A549 treated with dexamethasone at 1 μM for 4 hours (cell line): ENCODE measurements at places on chromosomes 5 and 9. TPM values are rescaled to one million over a fixed set of nuclear protein-coding genes. Genes with fewer than 3 reads are reported as not detected.

Gene CTXN3
- not detected in 5 replicates for total RNA-seq

Gene C9orf50
- total RNA-seq = 0.08 to 0.18 TPM in 2 of 5 replicates, not detected in the others

Gene ISL1
- total RNA-seq = 0.05 to 0.06 TPM (median 0.05 TPM) in 4 of 5 replicates, not detected in the other

Gene GLDC
- 12.0 to 14.9 TPM (median 13.9 TPM) in 5 replicates for total RNA-seq

Gene ENHO
- 1.3 to 2.4 TPM (median 1.8 TPM) in 5 replicates for total RNA-seq

Gene COL23A1
- not detected in 5 replicates for total RNA-seq

Gene ADAM19
- total RNA-seq = 9.6 to 13.8 TPM (median 12.4 TPM) in 5 replicates

Gene FCN2
- not detected in 5 replicates for total RNA-seq

Gene LCN1
- total RNA-seq = 0.14 to 0.30 TPM (median 0.21 TPM) in 4 of 5 replicates, not detected in the other

Gene CDH9
- not detected in 5 replicates for total RNA-seq

Gene STC2
- total RNA-seq = 33.1 to 44.7 TPM (median 36.9 TPM) in 5 replicates

Gene ADAMTSL1
- total RNA-seq = 0.05 to 0.16 TPM in 2 of 5 replicates, not detected in the others

Gene SIGMAR1
- total RNA-seq = 158 to 203 TPM (median 197 TPM) in 5 replicates

Gene PLAA
- 31.4 to 38.6 TPM (median 35.7 TPM) in 5 replicates for total RNA-seq

Gene C6
- not detected in 5 replicates for total RNA-seq

Gene OR13F1
- total RNA-seq = not detected in 5 replicates

Gene CCNJL
- total RNA-seq = 9.2 to 14.0 TPM (median 12.1 TPM) in 5 replicates

Gene EGFL7
- total RNA-seq = 35.0 to 54.9 TPM (median 51.5 TPM) in 5 replicates

Gene GFI1B
- 0.05 to 0.17 TPM (median 0.06 TPM) in 5 replicates for total RNA-seq

Gene PCDHB10
- total RNA-seq = 0.06 to 0.08 TPM (median 0.07 TPM) in 3 of 5 replicates, not detected in the others

Gene PCDHGB3
- 0.09 to 0.43 TPM (median 0.21 TPM) in 5 replicates for total RNA-seq

Gene SLC25A48
- 0.16 to 0.41 TPM (median 0.29 TPM) in 5 replicates for total RNA-seq

Gene CYFIP2
- 16.7 to 24.5 TPM (median 23.4 TPM) in 5 replicates for total RNA-seq

Gene SLIT3
- total RNA-seq = 12.9 to 21.8 TPM (median 18.6 TPM) in 5 replicates

Gene GRIA1
- total RNA-seq = 0.01 TPM in 1 of 5 replicates, not detected in the others

Gene NTRK2
- 0.01 to 0.04 TPM (median 0.03 TPM) in 4 of 5 replicates, not detected in the other for total RNA-seq

Gene SPATA31A3
- not detected in 5 replicates for total RNA-seq

Gene SLC34A1
- not detected in 5 replicates for total RNA-seq

Gene LCN2
- total RNA-seq = 2.8 to 7.2 TPM (median 3.2 TPM) in 5 replicates

Gene PCDHGC5
- total RNA-seq = 0.03 TPM in 1 of 5 replicates, not detected in the others

Gene POLK
- 8.3 to 14.4 TPM (median 12.1 TPM) in 5 replicates for total RNA-seq

Gene DBH
- not detected in 5 replicates for total RNA-seq

Gene BTNL3
- total RNA-seq = not detected in 5 replicates

Gene RFK
- 29.5 to 36.0 TPM (median 33.9 TPM) in 5 replicates for total RNA-seq

Gene WNT8A
- total RNA-seq = not detected in 5 replicates

Gene ANKRD34B
- 0.05 to 0.14 TPM (median 0.09 TPM) in 5 replicates for total RNA-seq
